ENCODE measurements at places on chromosomes 6 and 20. TPM values are rescaled to one million over a fixed set of nuclear protein-coding genes. Genes with fewer than 3 reads are reported as not detected.

CLDN20 gene
- not detected for total RNA-seq

- no peak for DNase-seq
Observed at GRCh38 chr6:125577124-125577662, 172.2 kb upstream of the HEY2 start.

DNA sequence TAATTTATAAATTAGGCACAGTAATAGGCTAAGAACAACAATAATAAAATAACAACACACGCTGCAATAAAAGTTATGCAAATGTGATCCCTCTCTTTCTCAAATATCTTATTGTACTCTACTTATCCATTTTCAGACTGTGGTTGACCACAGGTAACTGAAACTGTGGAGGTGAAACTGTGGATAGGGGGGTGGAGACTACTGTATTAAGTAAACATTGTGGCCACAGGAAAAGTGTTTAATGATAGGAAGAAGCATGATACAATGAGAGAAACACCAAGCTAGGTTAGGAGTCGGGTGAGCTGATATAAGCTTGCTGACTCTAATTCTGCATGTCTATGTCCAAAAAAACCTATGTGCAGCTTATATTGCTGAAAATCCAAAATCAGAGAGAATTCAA is 23.0 kb downstream of the NHLRC1 start:
- DNase-seq, result no peak

DNA sequence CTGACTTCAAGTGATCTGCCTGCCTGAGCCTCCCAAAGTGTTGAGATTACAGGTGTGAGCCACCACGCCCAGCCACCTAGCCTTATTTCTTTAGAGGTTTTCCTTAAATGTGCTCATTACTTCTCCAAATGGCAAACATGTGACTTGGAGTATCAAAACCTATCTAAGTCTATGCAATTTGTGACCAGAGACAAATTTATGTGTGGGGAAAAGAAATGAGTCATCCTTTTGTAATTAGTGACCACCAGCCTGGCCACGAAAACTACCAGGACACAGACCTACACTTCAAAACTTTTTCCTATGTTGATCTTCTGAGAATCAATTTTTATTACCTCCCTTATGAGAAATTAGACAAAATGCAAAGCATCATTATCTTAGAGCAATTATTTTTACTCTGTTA is 64.6 kb upstream of the OGFRL1 start:
- no peak for DNase-seq

GRCh38 chr20:59120491-59120890 is 43.1 kb upstream of the ZNF831 start:
- no peak for DNase-seq

BYSL gene
- total RNA-seq, result 12.0 TPM

TDRD6 gene
- total RNA-seq, result 1.8 TPM

- no peak for DNase-seq
Observed at GRCh38 chr6:92124200-92124651, 1295.1 kb downstream of the EPHA7 start.

HAO1 gene
- not detected for total RNA-seq

DNA sequence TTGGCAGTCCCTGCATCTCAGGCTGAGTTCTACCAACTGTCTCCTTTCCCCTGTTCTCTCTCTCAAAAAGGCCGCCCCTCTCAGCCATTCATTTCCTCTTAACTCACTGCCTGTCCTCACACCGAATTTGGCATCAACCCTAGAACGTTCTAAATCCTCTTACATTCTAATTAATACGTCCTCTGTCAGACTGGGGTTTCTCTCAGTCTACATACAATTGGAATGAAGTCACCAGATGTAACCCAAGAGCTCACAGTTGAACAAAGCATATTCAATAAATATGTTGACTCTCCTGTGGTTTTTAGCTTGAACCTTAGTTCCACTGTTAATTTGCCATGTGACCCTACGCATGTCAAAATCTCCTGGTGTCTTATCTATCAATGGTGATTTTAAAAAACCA is 269.6 kb downstream of the CLIC5 start:
- no peak for DNase-seq

- DNase-seq, result peak; percentile 46
Observed at GRCh38 chr6:34018961-34019606, 126.8 kb downstream of the GRM4 start.

- no peak for DNase-seq
Observed at GRCh38 chr20:37323985-37324384, 22.0 kb upstream of the SRC start.

GRCh38 chr6:29603930-29604329 is 19.0 kb downstream of the OR2H2 start:
- DNase-seq, result no peak

GRCh38 chr6:119523556-119523955 is 174.0 kb upstream of the MAN1A1 start:
- DNase-seq, result no peak

ADGRB3 gene
- 6.1 TPM for total RNA-seq

DNA sequence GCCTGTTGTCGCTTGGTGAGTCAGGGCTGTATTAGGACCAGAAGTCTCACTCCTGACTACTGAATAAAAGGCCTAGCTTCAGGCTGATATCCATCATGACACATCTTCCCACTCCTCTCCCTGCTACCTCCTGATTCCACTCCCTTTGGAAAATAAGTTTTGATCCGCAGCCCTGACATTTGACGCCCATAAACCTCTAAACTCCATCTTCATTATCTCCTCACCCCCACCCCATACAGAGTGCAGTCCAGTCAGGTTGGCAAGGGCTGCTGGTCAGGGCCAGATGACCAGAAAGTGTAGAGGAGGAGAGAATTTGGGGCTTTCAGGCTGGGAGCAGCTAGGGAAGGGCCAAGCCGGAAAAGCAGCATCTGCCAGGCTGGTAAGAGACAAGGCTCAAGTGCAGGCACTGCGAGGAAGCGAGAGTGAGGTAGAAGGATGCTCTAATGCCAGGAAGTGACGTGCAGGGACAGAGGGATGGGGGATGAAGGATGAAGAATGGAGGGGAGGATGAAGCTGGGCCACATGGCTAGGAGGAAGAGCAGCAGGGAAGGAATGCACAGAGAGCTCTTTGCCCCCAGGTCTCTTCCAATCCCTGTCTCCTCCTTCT is 1.2 kb downstream of the GGT7 start:
- no peak for DNase-seq

PDYN gene
- not detected for total RNA-seq

- DNase-seq, result no peak
Observed at GRCh38 chr20:52965380-52965779, 6.8 kb upstream of the TSHZ2 start.

DNA sequence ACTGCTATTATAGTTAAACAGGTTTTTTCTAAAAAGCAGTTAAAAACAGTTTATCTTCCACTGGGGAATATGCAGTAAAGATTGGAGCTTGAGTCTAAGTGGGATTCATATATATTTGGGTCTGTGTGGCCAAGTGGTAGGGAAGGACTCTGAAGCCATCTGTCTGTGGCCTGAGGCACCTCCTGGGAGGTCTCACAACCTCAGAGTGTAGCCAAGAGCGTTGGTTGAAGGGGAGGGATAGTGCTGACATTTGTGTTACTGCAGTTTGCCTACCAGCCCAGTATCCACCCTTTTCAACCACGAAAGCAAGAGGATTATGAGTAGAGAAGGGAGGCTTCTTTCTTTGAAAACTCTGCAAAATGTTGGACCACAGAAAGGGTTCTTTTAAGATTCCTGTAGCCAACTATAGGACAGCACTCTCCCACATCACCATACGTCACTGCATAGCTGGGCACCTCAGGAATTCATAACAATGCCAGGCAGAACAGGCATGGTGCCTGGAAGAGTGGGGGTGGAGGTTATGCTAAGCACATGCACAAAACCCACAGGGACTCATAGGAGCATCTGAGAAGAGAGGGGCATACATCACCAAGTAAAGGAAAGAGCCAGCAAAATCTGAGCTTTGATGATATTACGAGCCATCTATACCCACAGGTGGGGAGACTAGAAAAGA is 90.5 kb upstream of the HEY2 start:
- DNase-seq, result peak; percentile 51

GRCh38 chr6:12275107-12275506 is 15.1 kb upstream of the EDN1 start:
- no peak for DNase-seq

- DNase-seq, result no peak
Observed at GRCh38 chr6:29651413-29652197, 5.3 kb upstream of the MOG start.

DNA sequence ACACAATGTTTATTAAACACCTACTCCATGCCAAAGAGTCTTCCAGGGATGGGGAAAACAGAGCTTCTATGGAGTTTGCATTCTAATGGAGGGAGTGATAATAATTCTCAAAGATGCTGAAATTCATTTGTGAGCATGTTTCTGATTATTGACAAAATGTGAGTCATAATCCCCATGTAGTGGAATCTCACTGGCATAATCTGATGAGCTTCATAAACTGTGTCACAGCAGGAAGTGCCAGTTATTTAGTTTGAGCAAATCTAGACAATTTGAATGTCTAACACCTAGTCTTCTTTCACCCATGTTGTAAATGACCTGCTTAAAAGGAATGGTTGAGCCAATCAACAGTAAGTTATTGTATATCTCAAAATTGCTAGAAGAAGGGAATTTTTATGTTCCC is 95.1 kb downstream of the KCNQ5 start:
- DNase-seq, result no peak

- no peak for DNase-seq
Observed at GRCh38 chr20:5705827-5706226, 44.4 kb upstream of the SHLD1 start.

DNA sequence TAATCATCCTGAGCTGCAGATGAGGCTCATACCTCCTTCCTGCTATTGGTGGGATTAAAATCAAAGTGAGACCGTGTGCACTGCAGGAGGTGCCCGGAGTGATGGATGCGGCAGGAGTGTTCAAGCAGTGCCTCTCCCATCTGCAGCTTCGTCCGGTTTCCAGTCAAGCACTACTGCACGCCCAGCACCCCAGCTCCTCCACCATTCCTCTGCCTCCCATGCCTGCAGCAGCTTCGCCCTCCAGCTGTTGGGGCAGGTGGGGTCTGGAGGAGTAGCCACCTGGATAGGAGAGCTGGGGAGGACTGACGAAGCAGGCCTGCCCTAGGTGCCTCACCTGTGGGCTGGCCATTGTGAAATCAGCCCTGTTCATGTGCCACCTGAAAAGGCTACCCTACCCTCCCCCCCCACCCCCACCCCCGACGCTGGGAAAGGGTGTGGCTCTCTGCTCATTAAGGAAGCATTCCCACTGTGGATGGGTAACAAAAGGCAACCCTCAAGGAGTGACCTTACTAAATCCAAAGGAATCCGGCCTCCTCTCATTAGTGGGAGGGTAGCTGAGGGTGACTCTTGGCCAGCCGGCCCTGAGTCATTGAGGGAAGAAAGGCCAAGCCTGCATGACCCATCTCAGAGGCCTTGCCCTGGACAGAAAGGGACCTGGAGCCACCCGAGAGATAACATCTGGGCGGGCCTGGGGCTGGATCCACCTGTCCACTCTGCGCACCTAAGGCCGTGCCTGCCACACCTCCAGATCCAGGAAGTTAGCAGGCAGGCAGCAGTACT is 115.9 kb upstream of the ARMC2 start:
- no peak for DNase-seq

OPN5 gene
- total RNA-seq, result not detected

GRCh38 chr6:52558266-52559000 is 18.4 kb downstream of the TRAM2 start:
- no peak for DNase-seq

- no peak for DNase-seq
Observed at GRCh38 chr6:67358241-67358640, 1276.8 kb upstream of the ADGRB3 start.

TRERF1 gene
- 2.7 TPM for total RNA-seq

GRCh38 chr6:124577734-124578281 is 384.4 kb upstream of the RNF217 start:
- DNase-seq, result no peak

DNA sequence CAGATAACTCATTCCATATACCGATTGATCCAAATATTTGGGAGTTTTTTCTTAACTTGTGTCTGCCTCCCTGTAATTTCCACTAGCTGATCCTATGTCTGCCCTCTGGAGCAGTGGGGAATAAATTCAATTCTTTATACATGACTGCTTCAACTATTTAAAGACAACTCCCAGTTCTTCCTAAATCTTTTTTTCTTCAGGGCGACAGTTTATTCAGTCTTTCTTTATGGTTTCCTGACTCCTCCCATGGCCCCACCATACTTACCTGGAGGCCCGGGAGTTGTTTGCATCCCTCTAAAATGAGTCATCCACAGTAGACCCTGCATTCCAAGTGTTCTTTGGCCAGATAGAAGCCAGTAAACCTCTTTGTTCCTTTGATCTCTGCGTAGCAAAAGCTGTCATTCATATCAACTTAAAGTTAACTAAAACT is 73.6 kb downstream of the LCA5 start:
- no peak for DNase-seq

DNA sequence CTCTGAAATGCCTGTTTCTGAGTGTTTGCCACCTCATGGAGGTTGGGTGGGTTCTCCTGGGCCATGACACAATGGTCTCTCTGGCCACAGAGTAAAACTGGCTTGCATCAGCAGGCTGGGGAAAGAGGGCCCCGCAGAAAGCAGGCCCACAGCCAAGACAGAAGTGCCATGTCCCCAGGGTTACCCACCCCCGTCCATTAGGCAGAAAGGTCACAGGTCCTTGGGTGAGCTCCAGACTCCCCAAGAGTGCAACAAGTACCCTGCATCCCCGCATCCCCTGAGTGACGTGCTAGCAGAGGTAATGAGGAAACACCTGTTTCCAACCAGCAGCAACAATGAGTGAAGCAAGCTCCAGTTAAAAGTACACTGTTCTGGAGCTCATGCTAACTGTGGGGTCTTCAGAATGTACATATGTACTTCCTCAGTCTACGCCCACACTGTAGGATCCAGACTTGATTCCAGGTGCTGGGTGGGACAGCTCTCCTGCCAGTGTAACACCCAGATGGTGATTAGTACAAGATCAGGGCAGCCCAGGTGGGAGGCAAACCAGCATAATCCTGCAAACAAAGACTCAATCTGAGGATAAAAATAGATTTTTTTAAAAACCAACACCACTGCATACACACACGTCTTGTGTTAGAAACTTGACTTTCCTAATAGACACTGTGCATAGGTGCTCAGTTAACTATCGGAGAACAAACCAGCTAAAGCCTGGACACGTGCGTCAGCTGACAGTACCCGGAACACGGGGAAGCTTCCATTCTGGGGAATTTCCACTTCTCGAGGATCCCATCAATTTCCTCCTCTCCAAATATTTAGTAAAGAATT is 31.5 kb downstream of the RRBP1 start:
- DNase-seq, result no peak

MEP1A gene
- not detected for total RNA-seq

DNA sequence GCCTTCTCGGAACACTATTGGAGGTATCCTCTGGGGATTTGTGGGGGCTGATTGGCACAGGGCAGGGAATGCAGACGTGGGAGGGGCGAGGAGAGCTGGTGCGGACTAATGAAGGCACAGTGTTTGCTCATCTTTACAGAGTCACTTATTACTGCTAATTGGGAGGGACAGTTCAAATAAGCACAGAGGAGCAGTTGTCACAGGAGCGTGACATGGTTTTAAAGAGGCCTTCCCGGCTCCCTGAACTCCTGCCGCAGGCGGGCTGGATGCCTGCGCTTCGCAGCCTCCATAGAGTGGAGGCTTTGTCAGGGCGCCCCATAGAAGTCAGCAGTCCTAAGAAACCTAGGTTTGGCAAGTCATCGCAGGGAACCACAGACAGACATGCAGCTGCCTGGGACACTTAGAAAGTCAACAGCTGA is 149.6 kb downstream of the LINC00237 start:
- DNase-seq, result no peak

- DNase-seq, result no peak
Observed at GRCh38 chr20:34066476-34067090, 45.5 kb downstream of the EIF2S2 start.

All from aorta (tissue), 5 donors.